T-helper 9 cell (primary cell): ENCODE measurements at places on chromosomes 11 and 22.
A peak's percentile ranks its signal among the peaks of the same experiment; 100 is the strongest.

- DNase-seq, result peak; percentile 41
Measured at GRCh38 chr11:34650528-34650927, 29.6 kb downstream of the EHF start.

DNA sequence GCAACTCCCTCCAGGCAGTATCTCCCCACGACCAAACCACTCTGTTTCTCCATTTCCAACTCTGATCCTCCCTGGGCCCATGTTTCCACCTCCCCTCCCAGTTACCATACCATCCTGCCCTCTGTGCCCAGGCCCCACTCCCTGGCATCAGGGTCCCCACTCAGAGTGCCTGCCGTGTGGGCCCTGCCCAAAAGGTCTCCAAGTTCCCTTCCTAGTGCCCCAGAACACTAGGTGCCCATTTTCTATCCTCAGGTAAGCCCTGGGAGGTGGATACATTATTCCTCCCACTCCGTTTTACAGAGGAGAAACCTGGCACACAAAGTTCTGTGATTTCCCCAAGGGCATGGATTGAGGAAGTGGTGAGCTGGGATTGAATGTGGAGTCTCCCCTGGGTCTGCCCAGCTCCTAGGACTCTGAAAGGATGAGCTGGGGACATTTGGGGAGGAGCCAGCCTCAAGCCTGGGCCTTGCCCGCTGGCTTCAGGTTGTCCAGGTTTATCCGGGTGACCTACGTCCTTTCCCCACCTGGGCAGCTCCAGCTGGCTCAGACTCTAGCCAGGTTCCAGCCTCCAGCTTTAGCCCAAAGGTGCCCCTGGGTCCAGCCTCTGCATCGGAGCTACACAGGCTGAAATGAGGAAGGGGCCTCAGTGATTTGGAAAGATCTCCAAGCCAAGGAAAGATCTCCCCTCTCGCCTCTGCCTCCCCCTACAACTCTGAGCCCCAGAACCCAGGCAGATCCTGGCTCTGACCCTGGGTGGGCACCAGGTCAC, 2.2 kb upstream of the GSTT4 start:
- no peak for DNase-seq

DNA sequence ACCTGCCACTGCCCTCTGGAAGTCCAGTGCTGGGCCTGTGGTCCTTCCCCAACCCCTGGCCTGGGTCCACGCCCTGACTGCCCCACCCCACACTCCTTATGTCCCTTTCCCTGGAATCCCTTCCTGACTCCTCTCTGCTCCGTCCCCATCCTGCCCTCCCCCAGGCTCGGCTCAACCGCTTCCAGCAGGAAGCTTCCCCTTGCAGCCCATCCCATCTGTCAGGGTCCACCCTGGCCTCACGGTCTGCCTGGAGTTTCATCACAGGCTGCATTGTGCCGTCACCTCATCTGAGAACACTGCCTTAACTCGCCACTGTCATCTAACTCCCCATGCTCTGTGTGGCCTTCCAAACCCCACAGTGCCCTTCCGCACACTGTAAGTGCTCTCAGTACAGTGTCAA, 64.3 kb downstream of the NAT10 start:
- no peak for DNase-seq

DNA sequence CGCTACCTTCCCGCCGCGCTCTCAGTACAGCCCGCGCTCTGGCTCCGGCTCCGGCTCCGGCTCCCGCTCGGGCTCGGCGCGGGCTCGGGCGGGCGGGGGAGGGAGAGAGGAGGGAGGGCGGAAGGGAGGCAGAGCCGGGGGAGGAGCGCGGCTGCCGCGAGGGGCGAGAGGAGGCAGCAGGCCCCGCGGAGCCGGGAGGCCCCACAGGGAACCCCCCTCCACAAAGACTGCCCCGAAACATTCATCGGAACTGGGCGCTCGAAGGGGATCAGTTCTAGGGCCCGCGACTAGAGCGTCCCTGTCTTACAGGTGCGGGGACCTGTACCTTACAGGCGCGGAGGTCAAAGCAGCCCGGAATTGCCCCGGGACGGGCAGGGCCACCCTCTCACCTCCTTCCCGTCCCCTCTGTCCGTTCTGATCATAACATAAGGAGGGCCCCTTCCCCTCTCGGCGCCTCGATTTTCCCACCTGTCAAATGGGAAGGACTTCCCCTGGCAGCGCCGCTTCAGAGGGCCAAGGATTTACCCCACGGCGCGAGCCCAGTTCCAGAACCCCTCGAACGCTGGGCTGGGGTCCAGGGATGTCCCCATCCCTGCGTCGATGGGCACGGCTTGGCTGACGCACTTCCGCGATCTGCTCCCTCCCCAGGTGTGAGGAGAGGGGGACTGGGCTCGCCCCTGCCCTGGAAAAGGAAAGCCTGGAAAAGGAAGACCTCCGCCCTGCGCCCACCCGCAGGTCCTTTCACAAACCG, at the start of gene SHISA8:
Gene SHISA8, minus strand, starts transcription at position 40 of the 751 bp plus-strand sequence. CDS start 407 bp downstream, outside the sequence.
- peak; percentile 59 for DNase-seq

GRCh38 chr22:37905534-37906363, at the start of gene MICALL1:
Gene MICALL1 (plus strand): TSS chr22:37906297. CDS start chr22:37906423, 126 bp downstream.
- DNase-seq, result peak; percentile 56

- DNase-seq, result no peak
Measured at GRCh38 chr22:42967005-42967404, 47.9 kb downstream of the PACSIN2 start.

- DNase-seq, result no peak
Measured at GRCh38 chr11:106391771-106392420, 314.4 kb downstream of the AASDHPPT start.

DNA sequence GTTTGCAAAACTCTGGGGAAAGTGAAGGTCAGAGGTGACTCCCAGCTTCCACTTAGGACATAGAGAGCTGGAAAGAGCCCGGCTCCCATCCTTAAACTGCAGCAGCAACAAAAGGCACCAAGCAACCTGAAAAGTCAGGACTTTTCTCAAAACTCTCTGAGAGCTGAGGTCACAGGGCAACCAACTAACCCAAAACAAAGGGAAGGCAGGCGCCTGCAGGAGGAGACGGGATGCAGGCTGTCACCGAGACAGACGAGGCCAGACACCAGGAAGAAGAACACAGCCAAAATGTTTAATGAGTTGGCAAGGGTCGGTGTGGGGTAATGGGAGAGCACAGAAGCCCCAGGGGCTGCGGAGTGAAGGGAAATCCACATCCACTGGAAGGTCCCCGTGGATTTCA, 19.9 kb downstream of the ASCL2 start:
- no peak for DNase-seq

- DNase-seq, result no peak
Measured at GRCh38 chr22:33920197-33920540, at the start of gene LARGE1. Gene LARGE1 (minus strand): TSS chr22:33920476.

DNA sequence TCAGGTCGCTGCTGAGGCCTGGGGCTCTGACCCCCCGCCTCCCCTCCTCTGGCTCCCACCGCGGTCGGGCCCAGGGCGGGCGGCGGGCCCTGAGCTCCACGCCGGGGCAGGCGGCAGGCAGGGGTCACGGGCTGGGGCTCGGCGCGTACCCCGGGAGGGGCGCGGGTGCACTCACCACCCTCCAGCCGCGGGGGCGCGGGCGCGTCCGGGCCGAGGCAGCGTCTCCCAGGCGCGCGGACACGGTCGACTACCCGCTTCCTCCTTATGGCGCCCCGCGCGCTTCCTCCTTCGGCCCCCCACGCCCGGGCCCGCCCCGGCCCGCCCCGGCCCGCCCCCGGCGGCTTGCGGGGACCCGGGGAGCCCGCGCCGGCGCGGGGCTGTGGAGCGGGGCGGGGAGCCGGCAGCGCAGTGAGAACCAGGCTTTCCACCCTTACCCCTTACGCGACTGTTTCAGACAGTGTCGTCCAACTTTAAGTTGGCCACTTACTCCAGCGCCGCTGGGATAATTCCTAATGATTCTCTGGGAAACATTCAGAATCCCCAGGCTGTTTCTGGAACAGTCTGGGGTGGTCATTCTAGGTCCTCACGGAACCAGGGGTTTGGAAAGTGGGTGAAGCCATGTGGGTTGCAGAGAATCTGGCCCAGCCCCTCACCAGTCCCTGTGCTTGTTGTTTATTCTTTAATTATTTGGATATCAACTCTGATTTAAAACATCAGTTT, at the start of gene BID:
Gene BID, minus strand, starts transcription at position 264 of the 720 bp plus-strand sequence. CDS start 24,353 bp downstream, outside the sequence.
- peak; percentile 48 for DNase-seq

- DNase-seq, result no peak
Measured at GRCh38 chr11:117693344-117693743, 103.7 kb downstream of the DSCAML1 start.

- no peak for DNase-seq
Measured at GRCh38 chr11:64063777-64064176, 28.0 kb downstream of the FLRT1 start.

GRCh38 chr22:45211848-45212247, 28.8 kb downstream of the KIAA0930 start:
- no peak for DNase-seq

DNA sequence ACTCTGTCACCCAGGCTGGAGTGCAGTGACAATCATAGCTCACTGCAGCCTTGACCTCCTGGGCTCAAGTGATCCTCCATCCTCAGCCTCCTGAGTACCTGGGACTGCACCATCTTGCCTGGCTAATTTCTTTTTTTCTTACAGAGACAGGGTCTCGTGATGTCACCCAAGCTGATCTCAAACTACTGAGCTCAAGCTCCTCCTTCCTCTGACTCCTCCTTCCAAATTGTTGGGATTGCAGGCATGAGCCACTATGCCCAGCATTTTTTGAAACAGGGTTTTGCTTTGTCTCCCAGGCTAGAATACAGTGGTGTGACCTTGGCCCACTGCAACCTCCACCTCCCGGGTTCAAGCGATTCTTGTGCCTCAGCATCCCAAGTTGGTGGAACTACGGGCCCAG, 358.3 kb upstream of the MTNR1B start:
- DNase-seq, result no peak

- DNase-seq, result no peak
Measured at GRCh38 chr22:25380122-25380747, 160.8 kb downstream of the CRYBB2 start.

- DNase-seq, result no peak
Measured at GRCh38 chr11:104704146-104704830, 194.0 kb downstream of the CASP12 start.

DNA sequence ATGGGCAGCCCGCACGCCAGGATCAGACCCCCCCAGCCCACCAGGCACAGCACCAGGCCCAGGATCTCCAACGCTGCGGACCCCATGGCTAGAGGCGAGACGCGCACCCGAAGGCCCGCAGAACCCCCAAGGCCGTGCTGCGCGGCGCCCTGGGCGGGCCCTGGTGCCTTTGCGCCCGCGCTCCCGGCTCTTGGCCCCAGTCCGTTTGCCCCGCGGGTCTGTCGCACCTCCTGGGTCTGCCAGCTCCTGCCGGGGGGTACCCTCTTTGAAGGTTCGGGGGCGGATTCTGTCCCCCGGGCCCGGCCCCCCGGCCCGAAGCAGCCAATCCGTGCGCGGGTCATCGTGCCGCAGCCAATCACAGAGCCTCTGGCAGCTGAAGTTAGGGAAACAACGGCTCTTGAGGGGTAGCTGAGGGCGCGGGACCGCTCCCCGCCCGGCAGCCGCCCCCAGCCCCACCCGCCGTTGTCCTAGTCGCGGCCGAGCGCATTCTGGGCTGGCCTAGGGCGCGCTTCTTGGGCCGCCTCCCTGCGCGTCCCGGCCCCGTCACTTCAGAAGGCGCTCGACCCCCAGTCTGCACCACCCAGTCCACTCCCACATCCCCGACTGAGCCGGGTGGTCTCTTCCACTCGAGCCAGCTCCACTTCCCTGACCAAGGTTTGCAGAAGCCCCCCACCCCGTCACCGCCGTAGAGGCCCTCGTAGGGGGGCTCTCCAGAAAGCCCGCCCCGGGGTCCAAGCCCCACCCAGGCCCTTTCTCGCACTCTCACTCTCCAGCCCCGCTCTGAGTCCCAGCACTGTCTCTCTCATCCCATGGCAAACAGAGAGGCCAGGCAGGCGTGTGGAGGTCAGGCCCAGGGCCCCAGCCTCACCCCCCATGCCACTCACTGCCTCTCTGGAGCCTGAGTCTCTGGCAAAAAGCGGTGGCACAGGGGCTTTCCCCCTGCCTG, at the start of gene CLDN5:
Gene CLDN5, minus strand, starts transcription at position 241 of the 946 bp plus-strand sequence. Its CDS starts 155 bp downstream, at position 86.
- DNase-seq, result no peak

GRCh38 chr22:18013947-18014346, 10.4 kb downstream of the MICAL3 start:
- DNase-seq, result no peak

- DNase-seq, result no peak
Measured at GRCh38 chr22:24071686-24072085, 60.6 kb downstream of the CABIN1 start.

DNA sequence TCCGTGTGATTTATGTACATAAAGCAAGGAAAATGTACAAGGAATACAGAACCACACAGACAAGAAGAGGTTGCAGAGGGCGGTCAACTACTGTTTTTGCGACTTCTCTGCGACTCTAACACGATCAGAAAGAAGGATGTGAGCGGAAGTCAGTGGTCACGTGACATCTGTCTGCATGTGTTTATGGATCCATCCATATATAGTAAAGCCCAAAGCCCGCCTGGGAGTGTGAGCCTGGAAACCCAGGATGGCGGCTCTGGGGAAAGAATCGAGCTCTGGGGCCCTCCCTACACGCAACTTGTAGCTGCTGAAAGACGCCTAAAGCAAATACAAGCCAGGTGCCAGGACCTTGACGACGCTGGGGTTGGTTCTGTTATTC, 8.8 kb downstream of the OSBPL5 start:
- DNase-seq, result no peak

- DNase-seq, result no peak
Measured at GRCh38 chr11:131234221-131234620, 136.2 kb upstream of the NTM start.

GRCh38 chr11:114040706-114041211, 18.8 kb upstream of the ZBTB16 start:
- DNase-seq, result no peak

DNA sequence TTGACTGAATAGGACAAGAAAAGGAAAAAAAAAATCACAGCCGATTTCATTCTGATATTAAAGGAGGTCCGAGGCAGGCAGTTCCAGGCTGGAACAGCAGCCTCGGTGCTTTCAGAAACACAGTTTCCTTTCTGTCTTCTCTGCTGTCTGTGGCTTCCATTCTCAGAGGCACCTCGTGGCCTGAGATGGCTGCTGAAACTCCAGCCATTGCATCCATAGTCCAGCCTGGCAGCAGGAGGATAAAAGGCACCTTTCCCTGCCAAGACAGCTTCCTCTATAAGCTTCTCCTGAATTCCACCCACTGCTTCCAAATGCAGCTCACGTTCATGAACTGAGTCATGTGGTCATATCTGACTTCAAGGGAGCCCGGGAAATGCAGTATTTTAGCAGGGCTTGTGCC, 390.5 kb downstream of the TBC1D22A start:
- no peak for DNase-seq

DNA sequence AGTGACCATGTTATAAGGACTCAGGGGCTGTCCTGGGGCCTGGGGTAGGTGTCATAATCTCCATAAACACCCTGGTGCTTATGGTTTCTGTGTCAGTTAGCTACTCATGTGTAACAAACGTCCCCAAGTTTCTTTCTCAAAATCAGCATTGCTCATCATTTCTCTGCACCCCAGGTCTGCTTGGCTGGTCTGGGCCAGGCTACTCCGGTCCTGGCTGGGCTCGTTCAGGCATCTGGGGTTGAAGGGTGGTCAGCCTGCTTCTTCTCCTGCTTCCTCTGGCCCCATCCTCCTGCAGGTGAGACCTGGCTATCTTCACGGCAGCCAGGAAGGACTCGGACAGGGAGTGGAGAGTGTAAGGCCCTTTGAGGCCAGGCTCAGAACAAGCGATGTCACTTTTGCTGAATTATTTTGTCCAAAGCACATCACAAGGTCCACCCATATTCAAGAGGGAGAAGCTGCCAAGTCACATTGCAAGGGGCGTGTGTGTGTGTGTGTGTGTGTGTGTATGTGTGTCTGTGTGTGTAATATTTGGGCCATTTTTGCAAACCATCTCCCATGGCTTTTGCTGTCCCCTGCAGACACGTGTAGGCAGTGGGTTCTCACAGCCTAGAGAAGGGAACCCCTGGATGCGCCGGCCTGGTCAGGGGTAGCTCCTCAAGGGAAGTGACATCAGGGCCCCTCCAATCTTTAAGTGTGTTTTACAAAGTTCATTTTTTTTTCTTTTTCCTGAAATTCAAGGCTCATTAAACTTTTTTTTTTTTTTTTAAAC, 535.8 kb downstream of the TBC1D22A start:
- no peak for DNase-seq
